ENCODE measurements at places on chromosomes 11 and 22. TPM values are rescaled to one million over a fixed set of nuclear protein-coding genes. Genes with fewer than 3 reads are reported as not detected.
A peak's percentile ranks its signal among the peaks of the same experiment; 100 is the strongest.

GRCh38 chr11:115067900-115068530 lies 389.7 kb downstream of the NXPE2 start:
- no peak overlapping the region for H3K27ac ChIP-seq
- DNase-seq: no peak
- H3K4me1 ChIP-seq: no peaks in the 10 kb centered on the region
- no peaks in the 10 kb centered on the region for H3K27me3 ChIP-seq
- no peaks in the 10 kb centered on the region for H3K36me3 ChIP-seq

DNA sequence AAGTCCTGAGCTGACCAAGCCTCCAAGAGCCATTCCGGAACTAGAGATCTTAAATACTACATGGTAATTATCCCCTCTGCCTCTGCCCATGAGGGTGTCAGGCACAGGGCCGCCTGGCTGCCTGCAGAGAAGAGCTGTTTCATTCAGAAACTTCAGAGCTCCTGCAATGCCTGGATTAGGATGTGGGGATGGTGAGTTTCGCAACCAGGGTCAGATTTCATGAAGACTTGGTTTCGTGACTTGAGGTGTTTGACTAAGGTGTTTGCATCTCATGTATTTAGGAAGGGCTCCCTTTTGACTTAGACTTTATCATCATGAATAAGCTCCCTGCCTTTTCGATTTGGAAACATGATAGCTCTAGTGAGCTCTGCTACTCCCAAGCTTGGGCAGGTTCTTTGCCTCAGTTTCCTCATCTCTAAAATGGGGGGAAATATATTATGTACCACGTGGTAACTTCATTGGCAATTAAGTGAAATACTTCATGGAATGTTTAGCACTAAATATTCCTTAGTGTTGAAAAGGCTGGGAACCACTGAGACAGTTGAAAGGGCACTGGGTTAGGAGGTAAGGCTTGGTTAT lies 9.1 kb downstream of the TIMP3 start:
- no peak overlapping the region for H3K27ac ChIP-seq
- no peak overlapping the region for H3K4me3 ChIP-seq
- no peaks in the 10 kb centered on the region for H3K27me3 ChIP-seq
- H3K36me3 ChIP-seq: no peaks in the 10 kb centered on the region

DNA sequence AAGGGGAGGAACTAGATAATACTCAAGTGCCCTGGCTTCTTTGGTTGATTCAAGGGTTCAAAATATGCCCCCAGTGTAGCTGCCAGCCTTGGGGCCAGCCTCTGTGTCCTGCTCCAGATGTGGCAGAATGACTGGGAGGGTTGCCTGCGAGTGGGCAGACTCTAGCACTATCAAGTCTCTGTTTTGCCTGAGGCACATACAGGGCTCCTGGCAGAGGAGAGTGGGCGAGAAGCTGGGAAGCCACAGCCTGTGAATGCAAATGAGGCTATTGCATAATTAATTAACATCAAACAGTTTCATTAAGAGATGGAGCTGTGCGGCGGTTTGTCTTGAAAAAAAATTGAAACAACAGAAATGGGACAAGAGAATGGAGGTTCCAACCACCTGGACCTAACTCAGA lies 50.8 kb downstream of the BUD13 start:
- no peaks in the 10 kb centered on the region for H3K27me3 ChIP-seq
- H3K27ac ChIP-seq: no peak overlapping the region

DNA sequence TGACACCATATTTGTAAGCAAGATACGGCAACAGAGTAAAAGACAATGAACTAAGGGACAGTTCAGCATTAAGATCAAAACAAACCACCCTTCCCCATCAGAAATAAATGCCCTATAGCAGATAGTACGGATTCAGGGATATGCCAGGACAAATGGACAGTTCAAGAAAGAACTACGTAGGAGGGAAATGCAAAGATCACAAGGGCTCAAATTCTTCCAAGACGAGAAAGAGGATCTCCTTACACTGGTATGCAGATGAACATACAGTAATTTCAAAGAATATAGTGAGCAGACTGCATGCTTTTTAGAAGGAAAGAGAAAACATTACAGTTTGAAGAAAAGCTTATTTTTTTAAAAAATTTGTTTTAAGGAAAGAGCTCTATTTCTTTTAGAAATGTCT lies 124.7 kb upstream of the APOA1 start:
- H3K27me3 ChIP-seq: no peaks in the 10 kb centered on the region
- H3K36me3 ChIP-seq: no peaks in the 10 kb centered on the region
- no peak for DNase-seq
- H3K4me1 ChIP-seq: no peaks in the 10 kb centered on the region

- no peak overlapping the region for H3K27ac ChIP-seq
- no peak overlapping the region for H3K4me3 ChIP-seq
- no peaks in the 10 kb centered on the region for H3K36me3 ChIP-seq
- H3K27me3 ChIP-seq: no peaks in the 10 kb centered on the region
- DNase-seq: no peak
Measured at GRCh38 chr22:48223488-48224190, 1461.2 kb downstream of the TBC1D22A start.

DNA sequence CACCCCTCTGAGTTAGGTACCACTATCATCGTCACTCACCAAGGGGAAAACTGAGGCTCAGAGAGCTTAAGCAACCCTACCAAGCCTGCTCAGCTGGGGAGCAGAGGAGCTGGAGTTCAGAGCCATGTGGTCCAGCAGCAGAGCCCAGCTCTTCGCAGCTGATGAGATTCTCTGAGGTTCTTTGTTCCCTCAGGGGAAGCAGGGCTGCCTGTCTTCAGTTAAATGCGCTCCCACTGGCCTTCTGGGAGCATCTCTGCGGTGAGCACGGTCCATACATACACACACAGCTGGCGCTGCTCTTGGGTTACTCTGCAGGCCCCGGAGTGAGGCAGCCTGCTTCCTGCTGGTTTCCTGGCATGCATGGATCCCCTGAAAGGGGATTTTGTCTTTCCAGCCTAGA lies 5.2 kb upstream of the PTGDR2 start:
- H3K27me3 ChIP-seq: no peaks in the 10 kb centered on the region
- no peaks in the 10 kb centered on the region for H3K36me3 ChIP-seq
- DNase-seq: peak; percentile 42
- H3K27ac ChIP-seq: no peak overlapping the region

GRCh38 chr11:92735039-92735438 lies 234.4 kb upstream of the MTNR1B start:
- no peaks in the 10 kb centered on the region for H3K27me3 ChIP-seq
- H3K27ac ChIP-seq: no peak overlapping the region

The ZNF280B gene
- 0.36 TPM for total RNA-seq

The MISFA gene
- total RNA-seq: not detected

The FTH1 gene
- 2,375 TPM for total RNA-seq

The FXYD6 gene
- total RNA-seq: 305 TPM

The KCNJ5 gene
- total RNA-seq: 3.6 TPM
